Vagina (tissue), 2 donors: ENCODE measurements at places on chromosomes 6 and 20. TPM values are rescaled to one million over a fixed set of nuclear protein-coding genes. Genes with fewer than 3 reads are reported as not detected.

The KCNK15 gene
- 1.5 TPM for total RNA-seq

The CYP39A1 gene
- total RNA-seq, result 5.4 TPM

The LIME1 gene
- total RNA-seq, result 32.4 TPM

The PRDM13 gene
- total RNA-seq, result not detected

The PAX1 gene
- not detected for total RNA-seq

The CTAGE9 gene
- not detected for total RNA-seq

The ZNF391 gene
- 14.2 TPM for total RNA-seq

The NRSN1 gene
- 1.5 TPM for total RNA-seq

The TNXB gene
- total RNA-seq, result 207 TPM

The BCAS1 gene
- 2.7 TPM for total RNA-seq

The POU5F1 gene
- total RNA-seq, result 0.98 TPM

The SMLR1 gene
- total RNA-seq, result not detected

The GABRR2 gene
- 1.5 TPM for total RNA-seq

The RWDD2A gene
- 2.0 TPM for total RNA-seq

DNA sequence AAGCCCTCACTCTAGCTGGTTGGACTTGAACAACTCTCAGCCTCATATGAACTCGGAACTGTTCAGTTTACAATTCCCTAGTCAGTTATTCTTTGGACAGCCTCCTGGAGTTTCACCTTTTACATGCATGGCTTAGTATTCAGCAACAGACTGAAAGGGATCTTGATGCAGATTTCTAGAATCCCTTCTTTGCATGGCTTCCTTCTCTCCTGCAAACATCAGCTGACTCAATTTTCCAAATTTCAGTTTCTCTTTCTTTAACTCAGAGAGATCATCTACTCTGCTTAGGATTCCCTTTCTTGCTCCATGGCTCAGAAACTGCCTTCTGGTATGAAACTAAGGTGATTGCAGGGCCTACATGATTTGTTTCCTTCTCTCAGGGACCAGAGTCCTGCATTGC, 99.6 kb downstream of the CEP57L1 start:
- no peak for DNase-seq

- DNase-seq, result no peak
These were observed 55.0 kb upstream of the TBXT start for GRCh38 chr6:166222631-166223030.

GRCh38 chr6:134689641-134690040, 260.3 kb downstream of the ALDH8A1 start:
- DNase-seq, result no peak

DNA sequence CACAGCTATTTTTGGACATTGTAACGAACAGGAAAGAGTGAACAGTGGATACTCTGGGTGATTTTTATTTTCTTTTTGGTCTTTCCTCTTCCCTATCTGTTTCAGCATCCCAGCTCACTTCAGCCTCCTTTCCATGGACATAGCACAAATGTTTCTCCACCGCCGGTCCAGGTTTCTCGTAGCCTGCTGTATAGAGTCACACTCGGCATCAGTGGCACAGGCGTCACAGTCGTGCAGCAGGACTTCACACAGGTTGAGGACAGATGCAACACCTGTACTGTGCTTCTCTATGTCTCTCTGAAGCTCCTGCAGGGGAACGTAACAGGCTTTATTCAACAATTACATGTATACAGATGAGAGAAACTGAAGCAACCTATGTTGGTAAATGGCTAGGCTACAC, 348.3 kb downstream of the ESR1 start:
- no peak for DNase-seq

- no peak for DNase-seq
These were observed 18.1 kb upstream of the SIRPA start for GRCh38 chr20:1876975-1877608.

GRCh38 chr20:51354769-51355319, 187.7 kb downstream of the NFATC2 start:
- DNase-seq, result no peak

- peak; percentile 92 for DNase-seq
These were observed 46.2 kb upstream of the EEF1A1 start for GRCh38 chr6:73566954-73567591.

DNA sequence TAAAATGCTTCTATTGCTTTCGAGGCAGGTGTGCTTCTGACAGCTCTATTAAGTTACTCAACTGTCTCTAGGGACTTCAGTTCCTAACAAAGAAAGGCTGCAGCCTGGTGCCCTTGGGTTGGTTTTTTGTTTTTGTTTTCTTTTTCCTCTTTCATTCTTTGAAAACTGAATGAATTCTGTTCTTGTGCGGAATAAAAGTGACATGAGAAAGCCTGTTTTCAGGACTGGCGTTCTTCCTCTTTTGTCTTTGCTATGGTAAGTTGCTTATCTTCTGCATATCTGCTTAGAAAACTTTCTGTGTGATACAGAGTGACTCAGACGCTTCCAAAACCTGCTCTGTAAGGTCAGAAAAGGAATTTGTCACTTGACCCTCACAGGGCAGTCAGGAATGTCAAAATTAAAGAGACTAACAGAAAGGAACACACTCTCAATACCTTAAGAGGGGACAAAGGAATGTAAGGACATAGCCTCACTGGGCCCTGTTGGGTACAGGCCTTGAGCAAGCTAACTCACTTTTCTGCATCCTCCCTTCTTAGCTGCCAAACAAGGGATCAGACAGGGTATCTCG, 56.2 kb upstream of the NHSL1 start:
- no peak for DNase-seq

GRCh38 chr20:32201977-32202363, 5.6 kb downstream of the PLAGL2 start:
- DNase-seq, result no peak

DNA sequence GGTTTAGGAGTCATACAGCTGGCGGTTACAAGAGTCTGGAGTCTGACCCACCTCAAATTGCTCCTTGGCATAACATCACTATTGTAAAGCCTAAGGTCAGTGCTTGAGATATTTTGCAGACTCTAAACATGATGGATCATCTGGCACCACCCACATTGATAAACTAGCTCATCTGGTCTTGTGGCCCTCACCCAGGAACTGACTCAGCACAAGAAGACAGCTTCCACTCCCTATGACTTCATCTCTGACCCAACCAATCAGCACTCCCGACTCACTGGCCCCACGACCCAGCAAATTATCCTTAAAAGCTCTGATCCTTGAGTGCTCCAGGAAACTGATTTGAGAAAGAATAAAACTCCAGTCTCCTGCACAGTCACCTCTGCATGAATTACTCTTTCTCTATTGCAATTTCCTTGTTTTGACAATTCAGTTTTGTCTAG, 115.9 kb downstream of the CD24 start:
- no peak for DNase-seq

GRCh38 chr6:157014871-157015270, 237.7 kb downstream of the ARID1B start:
- no peak for DNase-seq

- DNase-seq, result no peak
These were observed 272.2 kb upstream of the THEMIS start for GRCh38 chr6:128172752-128173682.

DNA sequence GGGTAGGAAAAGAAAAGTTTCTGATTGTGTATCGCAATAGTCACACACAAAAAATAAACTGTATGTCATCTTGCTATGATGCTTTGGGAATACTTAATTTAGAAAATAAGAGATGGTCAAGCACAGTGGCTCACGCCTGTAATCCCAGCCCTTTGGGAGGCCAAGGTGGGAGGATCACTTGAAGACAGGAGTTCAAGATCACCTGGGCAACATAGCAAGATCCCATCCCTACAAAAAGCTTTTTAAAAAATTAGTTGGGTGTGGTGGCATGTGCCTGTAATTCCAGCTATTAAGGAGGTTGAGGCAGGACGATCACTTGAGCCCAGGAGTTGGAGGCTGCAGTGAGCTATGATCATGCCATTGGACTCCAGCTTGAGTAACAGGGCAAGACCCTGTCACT, 27.6 kb downstream of the MAP7 start:
- DNase-seq, result no peak

- DNase-seq, result no peak
These were observed 62.1 kb downstream of the TBXT start for GRCh38 chr6:166105341-166106075.

DNA sequence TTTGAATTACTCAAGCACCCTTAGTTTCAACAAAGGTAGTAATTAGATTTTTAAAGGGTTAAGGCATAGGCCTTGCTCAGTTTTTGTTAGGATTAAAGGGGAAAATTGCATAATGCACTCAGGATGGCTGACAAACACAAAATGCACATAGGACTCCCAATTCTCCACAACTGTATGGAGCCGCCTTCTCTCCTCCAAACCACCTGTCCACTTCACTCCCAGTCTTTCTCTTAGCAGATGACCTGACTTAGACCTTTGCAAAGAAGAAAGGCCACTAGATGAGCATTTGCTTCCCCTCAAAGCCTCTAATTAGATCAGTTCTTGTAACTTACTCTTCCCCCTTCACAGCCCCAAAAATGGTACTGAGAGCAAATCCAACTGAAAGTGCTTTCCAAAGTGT, 20.1 kb downstream of the NSFL1C start:
- DNase-seq, result no peak

GRCh38 chr6:25476126-25476525, 175.9 kb upstream of the SCGN start:
- no peak for DNase-seq

DNA sequence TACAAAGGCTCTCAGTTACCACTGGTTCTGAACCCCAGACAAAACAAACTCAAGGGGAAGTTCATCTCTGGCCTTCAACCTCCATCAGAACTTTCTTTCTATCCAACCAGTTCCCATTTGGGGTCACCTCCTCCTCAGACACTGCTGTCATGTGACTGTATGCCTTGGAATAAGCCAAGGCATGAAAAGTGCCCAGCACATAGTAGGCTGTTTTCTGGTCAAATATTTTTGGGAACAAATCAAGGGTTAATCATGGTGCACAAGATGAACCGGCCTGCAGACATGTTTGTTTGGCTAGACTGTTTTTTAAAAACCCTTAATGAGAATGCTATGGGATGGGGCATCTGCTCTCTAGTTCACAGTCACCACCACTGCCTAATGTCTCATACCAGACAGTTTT, 48.9 kb upstream of the MRPS10 start:
- DNase-seq, result no peak

- DNase-seq, result no peak
These were observed 62.0 kb downstream of the ATXN1 start for GRCh38 chr6:16698997-16699868.

- DNase-seq, result no peak
These were observed 18.2 kb downstream of the FBXL4 start for GRCh38 chr6:98929498-98930060.

DNA sequence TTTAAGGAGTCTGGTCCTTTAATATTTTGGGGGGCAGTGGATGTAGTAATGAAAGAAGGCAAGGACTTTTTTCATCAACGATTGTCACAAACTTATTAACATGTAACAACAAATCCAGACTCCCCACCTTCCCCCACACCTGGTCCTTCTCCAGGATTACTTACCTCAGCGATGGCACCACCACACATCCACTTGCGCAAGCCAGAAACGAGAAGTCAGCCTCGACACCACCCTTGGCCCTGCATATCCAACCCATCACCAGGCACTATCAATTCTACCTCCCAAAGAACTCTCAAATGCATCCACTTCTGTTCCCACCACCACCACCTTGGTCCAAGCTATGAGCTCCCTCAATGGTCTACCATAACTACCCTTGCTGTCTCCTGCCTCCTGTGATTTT, 6.6 kb downstream of the EZR start:
- no peak for DNase-seq

DNA sequence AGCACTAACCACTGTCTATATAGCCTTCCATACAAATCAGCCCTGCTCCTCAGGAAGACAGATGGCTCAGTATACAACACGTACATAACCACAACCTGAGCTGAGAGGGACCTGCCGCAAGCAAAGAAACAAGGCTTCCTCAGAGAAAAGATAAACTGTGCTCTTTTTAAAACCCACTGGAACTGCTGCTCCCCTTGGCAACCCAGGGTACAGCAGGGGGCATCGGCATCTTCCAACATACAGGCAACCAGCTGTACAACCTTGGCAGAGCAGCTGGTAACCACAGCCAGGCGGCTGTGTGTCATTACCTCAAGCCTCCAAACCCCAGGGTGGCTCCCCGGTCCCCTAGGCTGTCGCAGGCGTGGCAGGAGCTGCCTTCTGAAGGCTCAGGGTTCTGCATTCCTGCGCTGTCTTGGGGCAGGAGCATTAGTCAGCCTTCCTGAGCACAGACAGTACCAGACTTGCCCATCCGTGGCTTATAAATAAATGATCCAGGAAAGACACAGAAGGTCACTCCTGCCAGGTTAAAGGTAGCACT, 249.5 kb downstream of the ADGRG6 start:
- DNase-seq, result no peak

GRCh38 chr20:41072915-41073314, 44.3 kb downstream of the TOP1 start:
- DNase-seq, result no peak

GRCh38 chr6:146850238-146850896, 251.6 kb downstream of the ADGB start:
- no peak for DNase-seq

- DNase-seq, result no peak
These were observed 432.5 kb downstream of the CD109 start for GRCh38 chr6:74128536-74128935.

DNA sequence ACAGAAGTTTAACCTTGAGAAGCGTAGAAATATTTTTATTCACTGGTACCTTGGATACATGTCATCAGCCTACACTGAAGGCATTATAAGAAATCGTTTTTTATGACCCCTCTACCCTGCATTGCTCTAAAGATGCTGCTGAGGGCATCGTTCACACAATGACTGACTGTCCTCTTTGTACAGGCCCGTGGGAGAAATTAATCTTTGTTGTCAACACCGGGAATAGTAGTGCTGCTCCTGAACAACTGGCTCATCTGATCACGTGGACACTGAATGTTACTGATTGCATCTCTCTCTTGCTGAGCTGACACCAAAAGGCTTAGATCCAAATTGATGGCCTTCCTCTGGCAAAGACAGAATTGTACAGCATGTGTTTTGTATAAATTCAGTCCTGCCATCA, 157.1 kb upstream of the SMLR1 start:
- DNase-seq, result no peak
